ENCODE measurements at places on chromosomes 13 and 19.

DNA sequence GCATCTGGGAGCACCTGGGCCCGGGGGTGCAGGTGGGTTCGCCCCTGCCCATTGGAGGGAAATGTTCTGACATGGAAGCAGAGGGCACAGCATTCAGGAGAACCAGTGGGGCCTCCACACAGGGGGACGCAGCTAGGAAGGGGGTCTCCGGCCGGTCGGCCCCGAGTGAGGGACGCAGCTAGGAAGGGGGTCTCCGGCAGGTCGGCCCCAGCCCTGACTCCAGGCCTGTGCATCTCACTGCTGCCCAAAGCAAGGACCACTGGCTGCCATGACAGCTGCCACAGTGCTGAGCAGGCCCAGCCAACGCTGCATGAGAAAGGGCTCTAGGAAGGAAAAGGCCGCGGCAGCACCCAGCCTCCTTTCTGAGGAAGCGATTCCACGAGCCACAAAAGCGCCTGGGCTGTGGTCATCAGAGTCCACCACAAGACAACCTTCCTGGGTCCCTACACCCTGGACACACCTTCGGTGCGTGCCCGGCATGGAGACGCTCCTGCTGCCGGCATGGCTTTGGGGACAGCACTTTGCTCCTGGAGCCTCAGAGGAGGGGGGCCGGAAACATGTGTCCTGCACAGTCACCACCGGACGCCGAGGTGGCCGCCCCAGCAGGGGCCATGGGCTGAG, 9.7 kb downstream of the RASA3 start:
- DNase-seq: no peak

GRCh38 chr19:16463991-16464575, 7.7 kb downstream of the EPS15L1 start:
- no peak for DNase-seq

- DNase-seq: no peak
These were observed 100.4 kb upstream of the GJB6 start for GRCh38 chr13:20332361-20333096.

DNA sequence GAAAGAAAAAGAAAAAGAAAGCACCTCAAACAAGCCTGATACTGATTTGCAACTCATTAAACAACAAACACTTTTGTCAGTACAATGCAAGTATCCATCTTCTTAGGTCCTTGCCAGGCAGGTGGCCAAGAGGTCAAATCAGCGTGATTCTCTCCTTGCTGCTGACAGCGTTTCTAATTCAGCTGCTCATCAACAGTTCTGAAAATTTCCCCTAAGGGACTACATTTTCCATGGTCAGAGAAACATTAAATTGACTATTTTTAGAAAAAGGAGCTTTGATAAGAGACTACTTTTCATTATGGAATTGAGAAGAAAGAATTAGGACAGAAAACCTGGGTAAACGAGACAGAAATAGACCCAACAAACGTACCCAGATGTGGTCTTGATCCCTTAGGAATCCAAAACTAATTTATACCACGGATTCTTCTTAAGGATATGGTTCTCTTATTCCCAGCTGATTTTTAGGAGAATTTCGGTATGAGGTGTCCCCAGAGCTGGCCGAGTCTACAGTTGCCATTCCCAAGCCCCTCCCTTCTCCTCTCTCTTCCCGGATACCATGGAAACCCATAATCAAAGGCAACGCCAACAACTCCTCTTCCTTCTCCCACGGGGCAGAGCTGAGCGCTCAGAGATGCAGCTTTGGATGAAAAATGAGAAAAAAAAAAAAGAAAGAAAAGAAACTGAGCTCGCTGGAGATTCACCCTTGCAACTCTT, 29.5 kb upstream of the CEBPG start:
- no peak for DNase-seq

DNA sequence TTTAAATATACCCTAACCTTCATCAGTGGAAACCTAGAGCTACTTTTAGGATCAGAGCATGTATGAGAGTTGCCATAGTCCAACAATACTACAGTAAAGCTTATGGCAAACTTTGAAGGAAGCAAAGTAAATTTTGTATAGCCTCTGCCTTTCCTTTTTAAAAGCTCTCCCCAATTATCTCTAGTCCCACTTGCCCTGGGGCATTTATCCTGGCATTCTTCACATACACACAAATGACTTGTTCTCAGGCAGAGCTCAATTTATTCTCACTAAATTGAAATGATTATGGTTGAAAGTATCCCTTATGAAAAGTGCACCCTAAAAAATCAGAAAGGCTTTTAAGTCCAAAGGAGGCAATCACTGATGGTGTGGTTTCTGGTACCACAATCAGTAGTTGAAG, 94.1 kb upstream of the UFM1 start:
- no peak for DNase-seq

GRCh38 chr19:19652482-19653295, 9.2 kb upstream of the GMIP start:
- DNase-seq: no peak

GRCh38 chr19:49437231-49437630, 4.1 kb downstream of the SLC17A7 start:
- DNase-seq: no peak

DNA sequence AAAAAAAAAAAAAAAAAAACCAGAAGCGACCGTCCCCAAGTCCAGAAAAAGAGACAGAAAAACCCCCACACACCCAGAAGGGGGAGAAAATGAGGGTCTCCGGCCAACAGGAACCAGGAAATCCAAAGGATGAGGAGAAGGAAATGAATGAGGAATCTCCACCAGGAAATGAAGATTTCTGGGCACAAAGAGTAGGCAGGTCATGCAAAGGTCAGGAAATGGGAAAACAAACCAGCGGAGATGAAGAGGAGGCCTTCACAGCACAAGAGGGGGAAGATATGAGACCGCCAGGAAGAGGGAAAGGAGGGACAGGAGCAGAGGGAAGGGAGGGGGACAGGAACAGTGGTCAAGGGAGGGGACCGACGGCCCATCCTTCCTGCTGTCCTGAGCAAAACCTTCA, 5.8 kb downstream of the TEAD2 start:
- no peak for DNase-seq

DNA sequence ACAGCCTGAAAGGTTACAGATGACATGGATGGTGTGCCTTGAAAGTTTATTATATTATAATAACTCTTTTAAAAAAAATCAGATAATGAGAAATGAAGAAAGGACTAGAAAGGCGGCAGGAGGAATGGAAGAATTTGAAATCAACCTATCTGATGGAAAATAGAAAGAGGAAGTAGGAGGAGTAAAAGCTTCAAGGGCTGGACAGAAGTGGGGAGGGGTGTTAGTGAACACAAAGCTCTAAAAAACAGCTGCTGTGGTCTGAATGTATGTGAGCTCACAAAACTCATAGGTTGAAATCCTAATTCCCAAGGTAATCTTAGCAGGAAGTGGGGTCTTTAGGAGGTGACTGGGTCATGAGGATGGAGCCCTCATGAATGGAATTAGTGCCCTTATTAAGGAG, 19.5 kb downstream of the CCDC70 start:
- DNase-seq: no peak

DNA sequence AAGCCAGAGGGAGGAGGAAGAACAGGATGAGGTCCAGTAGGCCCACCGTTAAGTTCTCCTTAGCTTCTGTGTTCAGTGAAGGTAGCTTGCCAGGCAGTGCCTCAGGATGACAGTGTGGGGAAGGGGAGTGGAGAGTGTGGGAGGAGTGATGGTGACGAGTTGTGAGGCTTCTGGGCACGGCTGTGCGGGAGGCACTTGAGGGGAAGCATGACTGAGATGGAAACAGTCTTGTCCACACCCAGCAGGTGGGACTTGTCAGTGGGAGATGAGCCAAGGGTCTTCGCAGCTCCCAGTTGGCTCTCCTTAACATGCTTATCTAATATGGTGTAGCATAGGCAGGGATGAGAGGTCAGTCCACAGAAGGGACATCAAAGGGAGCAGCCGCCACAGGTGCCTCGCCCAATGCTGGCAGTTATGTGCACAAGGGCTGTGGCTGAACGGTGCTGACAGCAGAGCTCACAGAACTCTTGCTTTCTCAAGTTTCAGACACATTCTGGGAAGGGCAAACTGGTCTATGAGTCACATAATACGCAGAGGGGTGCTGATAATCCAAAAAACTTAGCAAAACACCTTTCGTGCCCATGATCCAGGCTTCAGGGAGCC, 47.5 kb downstream of the OXGR1 start:
- no peak for DNase-seq

DNA sequence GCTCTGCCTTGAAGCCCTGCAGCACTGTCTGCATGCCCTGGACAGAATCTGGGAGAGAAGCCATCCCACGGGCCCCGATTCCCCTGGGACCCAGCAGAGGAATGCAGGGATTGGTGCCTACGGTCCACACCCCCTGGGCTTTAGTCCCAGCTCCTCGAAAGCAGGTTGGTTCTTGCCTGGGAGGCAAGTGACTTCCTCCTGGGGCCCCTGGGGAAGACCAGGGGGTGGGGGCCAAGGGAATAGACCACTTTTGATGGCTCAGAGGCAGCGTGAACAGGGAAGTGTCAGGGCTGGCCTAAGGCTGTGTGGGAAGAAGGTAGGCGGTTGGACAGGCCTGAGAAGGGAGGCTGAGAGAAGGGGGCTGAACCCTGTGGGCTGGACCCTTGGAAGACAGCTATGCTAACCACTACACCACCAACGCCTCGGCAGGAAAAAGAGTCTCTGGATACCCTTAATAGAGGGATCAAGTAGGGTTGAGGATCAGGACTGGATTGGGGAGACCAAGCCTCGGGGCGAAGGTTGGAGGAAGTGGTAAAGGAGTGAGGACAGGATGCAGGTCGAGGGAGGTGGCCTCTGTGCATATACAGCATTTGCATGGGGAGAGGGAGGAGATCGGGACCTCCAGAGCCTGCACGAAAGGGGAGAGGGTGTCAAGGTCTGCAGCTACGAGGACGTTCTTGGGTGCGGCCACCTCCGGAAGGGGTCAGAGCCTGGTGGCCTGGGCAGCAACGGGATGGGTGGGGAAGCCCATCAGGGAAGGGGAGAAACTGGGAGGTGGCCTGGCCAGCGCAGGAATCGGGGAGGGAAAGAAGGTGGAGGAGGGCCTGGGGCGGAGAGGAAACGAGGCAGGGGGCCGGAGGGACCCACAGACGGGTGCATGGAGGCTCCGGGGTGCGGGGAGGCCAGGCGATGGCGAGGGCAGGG, 709 bp downstream of the DPP9 start:
- DNase-seq: no peak

DNA sequence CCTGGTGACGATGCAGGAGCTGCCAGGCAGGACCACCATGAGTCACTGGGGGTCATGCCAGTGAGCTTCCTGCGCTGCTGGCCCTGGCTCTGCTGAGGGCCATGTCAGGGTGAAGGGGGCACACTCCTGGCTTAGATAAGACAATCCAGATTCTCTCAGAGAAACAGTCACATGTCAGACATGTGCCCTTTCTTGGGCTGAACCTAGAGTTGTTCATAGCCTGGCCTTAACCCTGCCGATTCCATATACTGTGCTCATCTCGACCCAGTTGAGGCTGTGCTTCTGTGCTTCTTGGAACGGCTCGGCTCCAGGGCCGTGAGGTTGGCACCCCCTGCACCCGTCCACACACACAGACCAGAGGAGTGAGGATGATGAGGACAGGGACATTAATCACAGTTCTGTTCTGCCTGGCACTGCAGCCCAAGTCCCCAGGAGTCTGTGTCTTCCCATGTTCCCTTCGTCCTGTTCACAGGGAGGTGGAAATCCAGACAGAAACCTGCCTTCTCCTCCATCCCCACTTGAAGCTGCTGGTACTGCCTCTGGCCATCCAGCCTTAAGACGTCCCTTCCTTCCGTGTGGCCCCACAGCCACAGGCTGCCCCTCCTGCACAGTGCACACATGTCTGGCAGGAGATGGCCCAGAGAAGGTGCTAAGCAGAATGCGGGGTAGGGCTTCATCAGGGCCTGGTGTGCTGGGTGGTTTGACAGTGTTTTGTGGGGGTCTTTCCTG, 50.0 kb downstream of the LYL1 start:
- no peak for DNase-seq

DNA sequence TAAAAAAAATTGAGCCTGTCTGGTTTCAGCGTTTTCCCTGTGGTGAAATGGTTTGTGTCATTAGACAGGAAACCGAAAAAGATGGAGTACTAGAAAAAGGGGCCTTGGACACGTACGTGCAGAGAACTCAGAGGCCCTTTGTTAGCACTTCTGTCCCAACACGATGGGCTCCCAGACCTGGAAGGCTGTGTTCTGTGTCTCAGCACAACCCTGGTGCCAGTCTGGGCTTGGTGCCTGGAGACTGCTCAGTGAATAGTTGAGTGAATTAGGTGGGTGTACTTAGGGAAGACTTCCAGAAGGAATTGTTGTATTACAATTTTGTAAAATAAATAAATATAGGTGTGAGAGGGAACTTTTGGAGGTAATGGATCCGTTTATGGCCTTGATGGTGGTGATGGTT, 8.7 kb downstream of the ZNF71 start:
- no peak for DNase-seq

DNA sequence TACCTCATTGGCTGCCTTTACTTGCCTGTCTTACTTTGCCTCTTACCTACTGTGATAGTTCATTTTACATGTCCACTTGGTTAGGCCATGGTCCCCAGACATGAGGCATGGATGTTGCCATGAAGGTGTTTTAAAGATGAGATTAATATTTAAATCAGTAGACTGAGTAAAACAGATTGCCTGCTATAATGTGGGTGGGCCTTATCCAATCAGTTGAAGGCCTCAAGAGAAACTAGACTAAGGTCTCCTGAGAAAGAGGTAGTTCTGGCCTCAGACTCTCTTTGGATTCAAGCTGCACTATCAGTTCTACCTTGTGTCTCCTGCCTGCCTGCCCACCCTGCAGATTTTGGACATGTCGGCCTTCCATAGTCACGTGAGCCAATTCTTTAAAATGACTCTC, 26.1 kb downstream of the ADGRE3 start:
- DNase-seq: no peak

DNA sequence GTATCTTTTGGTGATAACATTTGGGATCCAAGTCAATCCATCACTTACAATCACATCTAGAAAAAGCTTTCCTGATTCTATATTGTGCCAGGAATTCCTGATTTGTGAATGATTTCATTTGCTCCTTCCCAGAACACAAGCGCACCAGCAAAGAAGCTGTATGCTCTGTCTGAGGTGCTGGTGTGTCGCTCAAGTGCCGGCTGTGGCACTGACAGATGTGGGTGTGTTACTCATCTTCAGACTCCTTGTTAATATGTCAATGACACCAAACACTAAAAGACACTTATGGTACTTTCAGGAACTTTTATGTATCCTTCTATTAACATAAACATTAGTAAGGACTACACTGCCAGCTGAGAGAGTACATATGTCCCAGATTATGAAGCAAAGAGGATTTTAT, 429.1 kb downstream of the ITGBL1 start:
- DNase-seq: no peak

DNA sequence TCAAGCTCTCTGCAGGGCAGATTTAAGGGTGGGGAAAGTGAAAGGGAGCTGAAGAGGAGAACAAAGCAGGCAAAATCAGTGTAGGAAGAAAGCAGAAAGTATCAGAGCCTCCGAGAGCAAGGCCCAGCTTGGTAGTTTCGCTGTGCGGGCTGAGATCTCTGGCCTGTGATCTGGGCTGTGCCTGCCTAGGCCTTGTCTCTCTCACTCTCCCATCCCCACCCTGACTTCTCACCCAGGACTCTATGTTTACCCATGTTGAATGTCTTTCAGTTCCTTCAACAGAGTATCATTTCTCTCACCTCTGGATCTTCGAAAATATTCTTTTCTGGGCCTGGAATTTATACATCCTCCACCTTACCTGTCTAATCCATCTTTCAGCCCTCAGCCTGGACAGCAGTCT, 391.3 kb downstream of the FOXO1 start:
- DNase-seq: no peak

All from NCI-H1436 (cell line).